ENCODE measurements at places on chromosomes 2 and 18.

DNA sequence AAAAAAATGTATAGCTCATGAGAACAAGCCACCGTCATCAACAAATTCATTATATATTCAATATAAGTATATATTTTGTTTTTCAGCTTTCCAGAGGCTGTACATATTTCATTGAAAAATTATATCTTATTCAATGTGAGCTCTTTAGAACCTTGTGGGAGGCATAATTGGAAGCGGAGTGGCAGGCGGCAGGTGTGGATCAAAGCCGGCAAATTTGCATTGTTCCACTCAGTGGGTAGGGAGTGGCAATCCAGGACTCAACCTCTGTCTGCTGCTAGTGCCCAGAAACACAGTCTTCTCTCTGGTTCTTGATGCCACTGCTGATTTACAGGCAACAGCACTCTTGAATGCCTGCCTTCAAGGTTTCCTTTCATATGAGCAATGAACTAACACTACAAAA is 46.9 kb downstream of the GCA start:
- no peak for DNase-seq

DNA sequence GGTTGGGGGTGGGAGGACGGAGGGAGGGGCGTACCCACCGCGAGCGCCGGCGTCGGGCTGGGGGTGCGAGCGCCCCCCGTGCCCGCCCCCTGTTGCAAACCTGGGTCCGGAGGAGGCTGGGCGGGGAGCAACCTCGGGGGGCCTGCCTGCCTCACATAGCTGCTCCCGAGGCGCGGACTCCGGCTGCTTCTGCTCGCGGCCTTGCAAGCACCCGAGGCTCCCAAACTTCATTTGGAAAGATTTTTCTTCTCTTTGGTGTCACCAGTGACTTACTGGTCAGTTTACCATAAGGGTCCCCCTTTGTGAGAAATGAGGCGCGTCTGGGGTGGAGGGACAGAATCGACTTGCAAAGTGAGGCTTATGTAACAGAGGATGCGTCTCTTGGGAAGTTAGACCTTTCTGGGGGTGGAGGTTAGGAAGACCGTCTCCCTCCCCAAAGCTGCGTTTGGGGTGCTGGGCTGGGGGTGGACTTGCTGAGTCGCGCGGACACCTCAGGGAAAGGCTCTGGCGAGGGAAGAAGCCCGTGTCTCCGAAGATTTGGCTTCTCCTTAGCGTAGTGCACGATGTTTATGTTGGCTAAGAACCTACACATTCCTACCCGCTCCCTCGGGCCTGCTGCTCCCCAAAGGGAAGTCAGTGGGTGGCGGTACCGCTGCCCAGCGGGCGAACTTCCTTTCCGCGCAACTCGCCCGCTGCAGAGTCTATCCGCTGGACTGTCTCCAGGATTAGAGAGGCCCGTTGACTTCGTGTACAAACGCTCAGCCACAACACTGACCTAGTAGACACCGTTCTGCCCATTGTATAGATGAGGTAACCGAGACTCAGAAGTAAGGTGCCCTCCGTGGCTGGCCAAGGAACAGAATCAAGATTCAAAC is 559 bp downstream of the TMEM37 start:
- no peak for DNase-seq

GRCh38 chr2:209872675-209873074 is 101.0 kb downstream of the UNC80 start:
- DNase-seq, result no peak

- DNase-seq, result no peak
Measured at GRCh38 chr2:26541401-26542193, 63.7 kb upstream of the OTOF start.

DNA sequence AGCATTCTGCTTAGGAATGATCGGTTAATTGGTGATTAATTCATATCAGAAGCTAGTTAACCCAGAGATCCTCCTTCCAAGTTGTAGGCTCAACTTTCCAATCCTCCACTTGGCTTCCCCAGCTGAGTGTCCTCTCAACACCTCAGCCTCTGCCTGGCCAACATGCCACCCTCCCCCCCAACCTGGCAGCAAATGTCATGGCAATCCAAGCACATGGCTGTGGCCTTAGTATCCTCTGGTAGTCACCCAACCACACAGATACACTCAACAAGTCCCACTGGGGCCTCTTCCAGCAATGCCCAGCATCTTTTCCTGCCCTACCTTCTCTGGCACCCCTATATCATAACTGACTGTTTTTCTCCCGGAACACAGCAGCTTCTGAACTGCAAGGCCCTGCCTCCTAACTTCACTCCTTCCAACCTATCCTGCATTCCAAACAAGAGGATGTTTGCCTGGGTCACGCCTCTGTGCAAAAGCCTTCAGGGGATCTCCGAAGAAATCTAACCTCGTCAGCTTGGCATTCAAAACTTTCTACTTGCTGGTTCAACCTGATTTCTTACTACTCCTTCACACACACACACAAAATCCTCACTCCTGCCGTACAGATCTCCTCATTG is 195.0 kb downstream of the CYP26B1 start:
- no peak for DNase-seq

DNA sequence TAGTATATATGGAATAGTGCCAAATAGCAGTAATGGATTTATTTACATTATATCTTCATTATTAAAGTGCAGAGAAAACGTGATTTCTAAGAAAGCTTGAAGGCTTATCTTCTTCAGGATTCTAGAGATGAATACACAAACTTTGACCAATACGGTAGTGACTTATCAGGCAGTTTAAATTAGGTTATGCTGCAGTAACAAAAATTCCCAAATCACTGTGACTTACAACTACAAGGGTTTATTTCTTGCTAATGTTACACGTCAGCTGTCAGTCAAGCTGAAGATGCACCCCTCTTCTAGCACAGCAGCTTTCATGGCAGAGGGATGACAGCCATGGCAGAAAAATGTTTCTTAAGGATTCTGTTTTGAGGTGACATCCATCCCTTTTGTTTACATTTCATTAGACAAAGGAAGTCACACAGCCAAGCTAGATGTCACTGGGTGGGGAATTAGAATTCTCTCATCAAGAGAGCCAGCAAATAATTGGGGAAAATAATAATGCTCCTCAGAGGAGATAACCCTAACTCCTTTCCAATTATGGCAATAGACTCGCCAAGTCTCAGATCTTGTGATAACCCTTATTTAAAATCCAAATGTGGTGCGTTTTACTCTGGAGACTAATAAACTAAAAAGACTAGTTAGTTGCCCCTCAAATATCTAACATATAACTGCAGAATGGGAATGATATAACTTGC is 268.3 kb upstream of the CYP26B1 start:
- no peak for DNase-seq

GRCh38 chr2:156079845-156080244 is 252.7 kb downstream of the NR4A2 start:
- no peak for DNase-seq

GRCh38 chr2:165793161-165793778 is 777 bp downstream of the GALNT3 start:
- no peak for DNase-seq

DNA sequence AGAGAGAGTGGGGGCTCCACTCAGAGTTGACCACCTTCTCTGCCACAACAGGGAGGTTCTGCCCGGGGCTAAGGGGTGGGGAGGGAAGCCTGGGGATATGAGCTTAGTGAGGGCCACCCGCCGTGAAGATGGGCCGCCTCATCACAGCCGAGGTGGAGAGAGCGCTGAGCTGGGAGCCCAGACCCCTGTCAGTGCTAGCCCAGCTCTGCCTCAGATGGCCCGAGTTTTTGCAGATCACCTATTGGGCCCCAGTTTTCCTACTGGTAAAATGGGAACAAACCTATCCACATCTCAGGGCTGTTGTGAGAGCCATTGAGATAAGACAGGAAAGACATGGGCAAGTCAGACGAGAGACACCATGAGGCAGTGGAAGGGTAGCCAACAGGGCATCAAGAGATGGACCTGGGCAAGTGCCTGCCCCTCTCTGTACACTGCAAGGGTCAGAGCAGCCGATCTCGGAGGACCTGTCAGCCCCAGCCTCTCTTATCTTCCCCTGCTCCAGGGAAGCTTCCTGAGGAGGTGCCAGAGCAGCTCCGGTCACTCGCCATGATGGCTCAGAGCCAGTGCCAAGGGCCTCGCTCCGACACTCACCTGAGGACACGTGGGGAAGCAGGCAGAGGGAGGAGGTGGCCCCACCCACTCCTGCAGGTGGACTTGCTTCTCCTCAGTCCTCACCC is 88.9 kb downstream of the MCFD2 start:
- DNase-seq, result no peak

DNA sequence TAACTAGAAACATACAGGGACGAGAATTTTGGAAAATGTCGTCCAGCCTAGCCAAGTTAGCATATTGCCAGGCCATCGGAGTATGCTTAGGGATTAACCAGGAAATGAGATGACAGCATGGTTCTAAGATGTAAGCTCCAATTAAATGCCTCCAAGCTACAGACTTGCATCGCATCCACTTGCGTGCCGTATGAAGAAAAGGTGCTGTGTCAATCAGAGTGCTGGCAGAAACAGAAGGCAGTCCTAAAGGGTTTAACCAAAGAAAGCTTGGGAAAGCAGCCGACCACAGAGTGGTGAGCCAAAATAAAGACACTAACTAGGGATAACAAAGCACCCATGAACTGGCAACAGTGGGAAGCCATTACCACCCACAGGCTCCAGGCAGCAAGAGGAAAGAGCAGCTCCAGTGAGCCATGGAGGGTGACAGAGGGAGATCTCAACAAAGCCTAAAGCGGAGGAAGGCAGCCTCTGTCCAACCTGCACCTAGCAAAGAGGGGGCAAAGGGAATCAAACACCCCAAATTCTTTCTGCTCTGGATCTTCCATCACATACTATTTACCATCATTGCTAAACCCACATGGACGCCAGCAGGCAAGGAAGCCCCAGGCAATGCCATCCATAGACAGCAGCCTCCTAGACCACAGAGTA is 27.6 kb upstream of the SOCS6 start:
- DNase-seq, result no peak

DNA sequence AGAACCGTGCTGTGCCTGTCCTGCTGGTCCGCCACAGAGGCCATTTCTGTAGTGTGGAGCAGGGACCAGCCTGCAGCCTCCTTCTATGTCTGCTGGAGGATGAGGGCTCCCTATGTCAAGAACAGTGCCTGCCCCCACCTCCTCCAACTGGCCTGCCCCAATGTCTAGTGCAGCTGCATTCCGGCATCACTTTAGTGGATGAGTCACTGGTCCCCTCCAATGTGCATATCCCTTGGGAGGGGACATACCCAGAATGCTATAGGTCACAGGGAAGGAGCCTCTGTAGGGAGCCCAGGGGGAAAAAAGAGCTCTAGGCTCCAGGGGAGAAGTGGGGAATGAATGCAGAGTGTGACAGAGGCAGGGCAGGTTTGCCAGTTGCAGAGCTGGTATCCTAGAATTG is 219.6 kb downstream of the CELF4 start:
- DNase-seq, result no peak

DNA sequence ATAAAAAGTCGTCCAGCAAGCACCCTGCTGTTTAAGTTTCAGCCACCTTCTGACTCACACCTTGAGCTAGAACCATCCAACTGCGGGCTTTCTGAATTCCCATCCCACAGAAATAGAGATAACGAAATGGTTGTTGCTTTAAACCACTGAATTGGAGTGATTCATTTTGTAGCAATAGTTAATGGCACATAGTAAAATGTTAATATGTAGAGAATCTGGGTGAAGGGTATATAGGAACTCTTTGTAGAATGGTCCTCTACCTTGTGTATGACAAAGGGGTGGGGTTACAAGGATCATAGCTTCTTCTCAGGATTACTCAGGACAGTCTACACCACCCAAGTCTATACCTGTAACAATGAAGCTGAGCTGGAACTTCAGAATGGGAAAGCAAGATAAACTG is 2.4 kb upstream of the MAPRE3 start:
- no peak for DNase-seq

DNA sequence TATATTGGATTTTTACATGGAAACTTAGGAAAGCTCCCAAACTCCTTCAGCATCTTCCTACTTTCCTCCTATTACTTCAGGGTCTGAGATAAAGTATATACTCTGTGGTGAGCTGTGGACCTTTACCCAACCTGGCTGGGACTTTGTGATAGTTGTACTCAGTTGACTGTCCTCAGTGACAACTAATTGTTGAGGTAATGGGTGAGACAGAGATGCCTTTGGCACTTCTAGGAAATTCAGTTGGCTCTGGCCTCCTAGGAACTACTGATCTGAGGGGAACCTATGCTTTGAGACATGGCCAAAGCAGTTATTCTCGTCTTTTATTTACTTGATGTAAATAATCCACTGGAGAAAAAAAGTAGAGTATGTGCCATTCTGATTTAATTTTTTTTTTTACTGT is 39.4 kb upstream of the ZNF638 start:
- no peak for DNase-seq

DNA sequence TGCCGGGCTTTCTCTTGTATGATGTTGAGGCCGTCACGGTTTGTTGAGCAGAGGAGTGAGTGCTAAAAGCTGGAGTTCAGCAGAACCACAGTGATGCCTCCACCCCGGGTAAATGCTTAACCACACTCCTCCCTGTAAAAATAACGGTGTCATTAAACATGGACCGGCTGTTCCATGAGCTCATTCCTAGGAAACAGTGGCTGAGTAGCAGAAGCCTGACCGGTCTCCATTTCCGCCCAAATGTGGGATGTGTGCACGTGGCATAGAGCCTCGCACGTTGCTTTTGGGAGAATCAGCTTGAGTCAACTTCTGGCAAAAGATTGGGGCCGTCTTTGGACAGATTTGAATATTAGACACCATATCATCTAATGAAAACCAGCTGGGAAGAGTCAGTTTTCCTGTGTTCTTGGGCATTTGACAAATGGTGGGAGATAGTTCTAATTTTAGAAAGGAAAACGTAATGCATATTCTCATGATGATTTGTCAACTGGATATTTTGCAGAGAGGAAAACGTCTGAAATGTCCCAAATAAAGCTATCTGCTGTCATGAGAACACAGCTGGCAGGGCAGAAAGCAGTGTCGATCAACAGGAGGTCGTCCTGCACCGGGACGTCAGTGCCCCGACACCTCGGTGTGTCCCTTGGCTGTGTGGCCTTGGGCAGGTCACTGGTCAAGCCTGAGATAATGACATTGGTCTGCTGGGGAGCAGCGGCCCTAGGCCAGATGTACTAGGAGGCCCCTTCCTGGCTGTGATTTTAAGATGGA is 42.4 kb downstream of the LRRFIP1 start:
- DNase-seq, result peak; percentile 100

GRCh38 chr2:209582281-209582680 is 158.4 kb downstream of the MAP2 start:
- DNase-seq, result no peak

- DNase-seq, result no peak
Measured at GRCh38 chr2:196230061-196230854, 58.9 kb upstream of the STK17B start.

GRCh38 chr2:31888550-31888949 is 122.3 kb downstream of the MEMO1 start:
- DNase-seq, result no peak

- DNase-seq, result no peak
Measured at GRCh38 chr18:73841661-73842060, 306.0 kb downstream of the FBXO15 start.

DNA sequence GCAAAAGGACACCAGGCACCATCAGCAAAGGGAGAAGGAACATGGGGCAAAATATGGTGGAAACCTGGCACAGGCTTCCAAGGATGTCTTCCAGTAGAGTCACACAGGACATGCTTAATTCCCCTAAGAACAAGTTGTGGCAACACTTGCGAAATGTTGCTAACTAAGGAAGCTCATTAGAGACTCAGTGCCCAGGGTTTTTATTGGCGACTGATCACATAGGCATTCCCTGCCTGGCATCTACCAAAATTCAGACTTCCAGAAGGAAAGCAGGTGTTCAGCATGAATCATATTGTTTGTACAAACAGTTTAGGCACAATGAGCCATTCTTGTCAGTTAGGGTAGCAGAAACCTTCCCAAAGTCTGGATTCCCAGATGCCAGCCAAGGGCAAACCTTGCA is 25.7 kb downstream of the SLC4A1AP start:
- DNase-seq, result no peak

Data from GM04503 (cell line).